ENCODE measurements at places on chromosomes 3 and 15. TPM values are rescaled to one million over a fixed set of nuclear protein-coding genes. Genes with fewer than 3 reads are reported as not detected.

Gene SMCO1
- polyA plus RNA-seq: not detected

- H3K27me3 ChIP-seq: no peaks in the 10 kb centered on the region
- DNase-seq: no peak
- no peak overlapping the region for H3K27ac ChIP-seq
- no peak overlapping the region for H3K4me3 ChIP-seq
Observed at GRCh38 chr3:76679541-76679940, 360.4 kb upstream of the ROBO2 start.

DNA sequence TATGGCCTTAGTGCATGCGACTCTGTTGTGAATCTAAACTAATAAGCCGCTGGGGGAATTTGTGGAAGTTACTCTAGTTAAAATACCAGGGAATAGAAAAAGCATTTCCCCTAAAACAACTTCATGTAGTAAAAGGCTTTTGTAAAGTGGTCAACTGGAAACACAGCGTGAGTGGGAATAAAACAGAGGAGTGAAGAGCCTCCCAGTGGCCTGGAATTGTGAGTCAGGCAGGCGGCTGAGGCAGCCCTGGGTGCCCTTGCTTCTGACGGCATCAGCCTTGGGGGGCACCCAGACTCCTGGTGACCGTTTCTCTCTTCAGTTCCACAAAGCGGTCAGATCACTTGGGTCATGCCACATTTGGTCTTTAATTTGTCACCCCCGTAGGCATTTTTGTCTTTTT, 108.4 kb downstream of the GHSR start:
- no peaks in the 10 kb centered on the region for H3K4me1 ChIP-seq
- peaks cover 56% of the 10 kb centered on the region for H3K36me3 ChIP-seq
- H3K27ac ChIP-seq: no peak overlapping the region
- H3K27me3 ChIP-seq: no peaks in the 10 kb centered on the region
- DNase-seq: no peak
- H3K4me3 ChIP-seq: no peak overlapping the region

Gene SUSD5
- 0.97 TPM for polyA plus RNA-seq

- no peak overlapping the region for H3K4me3 ChIP-seq
- no peaks in the 10 kb centered on the region for H3K4me1 ChIP-seq
- peaks cover 7% of the 10 kb centered on the region for H3K27me3 ChIP-seq
- H3K36me3 ChIP-seq: no peaks in the 10 kb centered on the region
- no peak for DNase-seq
- no peak overlapping the region for H3K27ac ChIP-seq
Observed at GRCh38 chr3:194971965-194972364, 286.3 kb downstream of the FAM43A start.

Gene PP2D1
- not detected for polyA plus RNA-seq

DNA sequence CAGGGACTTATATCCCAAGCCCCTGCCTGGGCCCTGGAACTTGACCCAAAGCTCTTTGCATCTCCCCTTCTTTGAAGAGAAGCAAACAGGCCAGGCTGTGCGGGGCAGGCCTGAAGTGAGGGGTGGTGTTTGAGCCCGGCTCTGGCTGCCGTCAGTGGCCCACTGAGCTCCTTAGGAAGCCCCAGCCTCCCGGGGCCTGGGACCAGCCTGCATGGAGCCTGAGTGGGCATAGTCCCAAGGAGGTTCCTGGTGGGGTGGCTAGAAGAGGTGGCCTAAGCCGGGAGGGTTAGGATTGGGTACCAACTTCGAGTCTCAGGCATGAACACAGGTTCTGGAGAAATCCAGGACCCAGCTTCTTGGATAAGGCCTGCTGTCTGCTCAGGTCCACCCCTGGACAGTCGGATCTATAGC, 6.4 kb downstream of the TMIE start:
- no peaks in the 10 kb centered on the region for H3K36me3 ChIP-seq
- no peak for DNase-seq
- peaks cover under 1% of the 10 kb centered on the region for H3K27me3 ChIP-seq

DNA sequence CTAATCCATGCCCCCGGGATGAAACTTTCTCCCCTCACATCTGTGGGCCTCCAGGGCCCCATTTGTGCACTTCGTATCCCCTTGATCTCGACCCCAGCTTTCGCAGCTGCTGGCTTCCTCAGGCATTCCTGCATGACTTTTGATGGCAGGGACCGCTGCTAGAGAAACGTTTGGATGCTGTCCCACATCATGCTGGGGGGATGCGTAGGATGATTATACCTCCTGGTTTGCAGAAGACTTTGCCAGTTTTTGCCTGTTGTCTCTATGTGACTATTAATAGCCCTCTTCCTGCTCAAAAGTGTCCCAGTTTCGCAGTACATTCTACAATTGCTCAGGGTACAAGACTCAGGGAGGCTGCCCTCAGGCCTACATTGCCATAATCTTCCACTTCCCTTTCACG, 10.4 kb upstream of the KCNAB1 start:
- H3K27me3 ChIP-seq: no peaks in the 10 kb centered on the region
- no peak for DNase-seq
- H3K36me3 ChIP-seq: no peaks in the 10 kb centered on the region
- no peak overlapping the region for H3K27ac ChIP-seq
- H3K4me1 ChIP-seq: no peaks in the 10 kb centered on the region

DNA sequence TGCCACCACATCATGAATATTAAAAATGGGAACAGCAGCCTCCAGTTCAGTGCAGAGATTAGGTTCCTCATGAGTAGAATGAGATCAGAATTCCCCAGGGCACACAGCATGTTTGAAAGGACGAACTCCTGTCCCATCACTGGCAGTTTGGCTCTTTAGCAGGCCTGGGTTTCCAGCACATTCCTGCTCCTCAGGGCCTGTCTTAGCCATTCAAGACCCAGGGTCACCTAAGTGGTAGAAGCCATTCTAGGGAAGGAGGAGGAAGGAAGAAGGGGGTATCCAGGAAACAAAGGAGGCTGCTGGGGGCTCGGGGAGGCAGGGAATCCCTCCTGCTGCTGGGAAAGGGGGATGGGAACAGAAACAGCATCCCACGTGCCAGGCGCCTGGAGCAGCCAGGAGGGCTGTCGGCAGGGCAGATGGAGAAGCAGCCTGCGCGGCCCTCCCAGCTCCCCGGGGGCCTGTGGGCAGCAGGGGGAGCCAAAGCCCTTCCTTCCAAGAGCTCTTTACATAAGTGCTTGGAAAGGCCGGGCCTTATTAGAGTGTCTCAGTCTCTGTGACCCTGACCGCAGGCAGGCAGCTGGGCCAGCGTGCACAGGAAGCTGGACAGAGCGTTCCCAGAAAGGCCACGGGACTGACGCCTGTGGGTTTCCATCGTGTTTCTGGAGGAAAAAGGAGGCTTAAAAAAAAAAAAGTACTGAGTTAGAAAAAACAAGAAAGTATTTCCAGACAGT, 24.7 kb downstream of the LOXL1 start:
- peak; percentile 96 for DNase-seq
- no peak overlapping the region for H3K4me3 ChIP-seq
- H3K27me3 ChIP-seq: no peaks in the 10 kb centered on the region
- H3K4me1 ChIP-seq: peaks cover 38% of the 10 kb centered on the region
- H3K27ac ChIP-seq: peak overlapping the region; percentile 75

Gene BFSP2
- polyA plus RNA-seq: not detected

Gene CHDH
- polyA plus RNA-seq: 0.33 TPM

GRCh38 chr3:193502871-193503270, 51.8 kb downstream of the ATP13A4 start:
- H3K27ac ChIP-seq: no peak overlapping the region
- no peaks in the 10 kb centered on the region for H3K4me1 ChIP-seq
- no peak overlapping the region for H3K4me3 ChIP-seq

Gene GUCA1C
- not detected for polyA plus RNA-seq
